LHCN-M2 (cell line): ENCODE measurements at places on chromosomes 1 and 21. TPM values are rescaled to one million over a fixed set of nuclear protein-coding genes. Genes with fewer than 3 reads are reported as not detected.

Gene TSSK3
- 0.40 TPM in 1 of 2 replicates, not detected in the other for total RNA-seq

Gene PDPN
- 0.86 TPM in 1 of 2 replicates, not detected in the other for total RNA-seq

Gene SEMA4A
- total RNA-seq: 0.40 and 0.64 TPM in 2 replicates

Gene GPATCH2
- total RNA-seq: 12.4 and 15.5 TPM in 2 replicates

Gene RUSC1
- 41.6 and 43.3 TPM in 2 replicates for total RNA-seq

Gene GPR3
- total RNA-seq: 8.1 and 8.7 TPM in 2 replicates

Gene TAL1
- total RNA-seq: not detected in 2 replicates

Gene TIAM1
- 11.6 and 18.1 TPM in 2 replicates for total RNA-seq

Gene RPE65
- total RNA-seq: not detected in 2 replicates

Gene SLFNL1
- total RNA-seq: 0.17 TPM in 1 of 2 replicates, not detected in the other
